ENCODE measurements at places on chromosomes 4 and X.

GRCh38 chr4:48558026-48558425 is 68.0 kb downstream of the ZAR1 start:
- no peak for DNase-seq

GRCh38 chr4:174260099-174260498 is 23.4 kb downstream of the FBXO8 start:
- DNase-seq: no peak

DNA sequence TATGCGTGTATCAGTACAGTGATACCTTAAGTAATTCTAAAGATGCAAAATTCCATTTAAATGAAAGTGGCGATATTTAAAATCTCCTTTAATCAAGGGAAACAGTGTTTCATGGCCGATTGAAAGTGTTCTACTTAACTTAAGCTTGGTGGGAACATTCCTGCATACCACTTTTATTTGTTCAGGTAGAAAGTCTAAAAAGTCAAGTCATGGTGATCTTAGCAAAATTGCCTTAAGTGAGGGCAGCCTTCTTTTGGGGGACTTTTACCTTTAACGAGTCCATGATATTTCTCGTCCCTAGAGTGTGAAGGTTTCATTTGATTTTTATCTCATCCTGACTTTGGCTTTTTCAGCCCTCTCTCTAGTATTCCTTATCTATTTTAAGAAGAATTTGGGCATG is 149.2 kb downstream of the KDM6A start:
- no peak for DNase-seq

GRCh38 chrX:46326161-46326560 is 219.1 kb downstream of the ZNF674 start:
- DNase-seq: no peak

DNA sequence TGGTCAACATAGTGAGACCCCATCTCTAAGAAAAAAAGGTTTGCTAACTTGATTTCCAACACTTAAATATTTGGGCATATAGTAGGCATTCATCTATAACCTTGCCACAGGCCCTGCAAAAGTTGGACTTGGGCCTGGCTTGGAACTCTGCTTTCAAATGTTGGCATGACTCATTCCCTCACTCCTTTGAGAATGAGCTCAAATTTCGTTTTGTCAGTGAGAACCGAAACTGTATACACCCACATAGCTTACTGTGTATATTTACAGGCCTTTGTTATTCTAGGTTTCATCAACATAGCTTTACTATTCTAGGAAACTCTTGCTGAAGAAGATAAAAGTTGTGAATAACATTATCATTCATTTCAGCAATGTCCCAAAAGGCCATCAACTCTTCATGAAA is 88.7 kb upstream of the ELOVL6 start:
- DNase-seq: no peak

DNA sequence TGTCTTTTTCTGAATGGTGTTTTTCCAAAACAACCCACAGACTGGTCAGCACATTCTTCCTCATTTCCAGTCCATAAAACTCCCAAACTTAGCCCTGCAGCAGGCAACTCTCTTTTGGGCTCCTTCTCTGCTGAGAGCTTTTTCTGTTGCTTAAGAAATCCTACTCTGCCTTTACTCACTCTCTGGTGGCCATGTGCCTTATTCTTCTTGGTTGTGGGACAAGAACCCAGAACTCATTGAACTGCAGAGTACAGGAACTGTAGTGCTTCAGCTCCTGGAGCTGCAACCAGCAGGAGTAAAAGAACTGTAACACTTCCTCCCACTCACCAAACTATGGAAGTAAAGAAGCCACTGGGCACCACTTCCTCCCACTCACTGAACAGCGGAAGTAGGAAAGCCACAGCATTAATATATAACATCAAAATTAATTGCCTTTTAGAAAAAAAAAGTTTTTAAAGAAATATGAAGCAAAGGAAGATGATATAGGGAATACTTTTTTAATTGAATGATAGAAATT is 864.1 kb upstream of the PCDH10 start:
- no peak for DNase-seq

Data from neural crest cell (in vitro differentiated cells).